ENCODE measurements at places on chromosomes 7 and 10.

DNA sequence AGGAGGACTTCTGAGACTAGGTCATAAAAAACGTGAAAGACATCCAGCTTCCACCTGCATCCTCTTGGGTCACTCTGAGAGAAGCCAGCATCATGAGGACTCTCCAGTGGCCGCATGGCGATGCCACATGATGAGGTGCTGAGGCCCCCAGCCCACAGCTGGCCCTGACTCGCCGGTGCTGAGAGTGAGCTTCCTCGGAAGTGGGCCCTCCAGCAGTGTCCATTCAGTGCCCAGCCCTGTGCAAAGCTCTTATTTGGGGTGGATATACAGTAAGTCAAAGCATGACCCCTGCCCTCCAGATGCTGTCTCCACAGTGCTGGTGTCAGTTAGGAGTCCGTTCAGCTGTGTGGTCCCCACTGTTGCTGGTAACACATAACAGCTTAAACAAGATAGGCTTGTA lies 93.6 kb upstream of the CHST15 start:
- no peak for DNase-seq

GRCh38 chr7:47776335-47776734 lies 171.9 kb downstream of the PKD1L1 start:
- DNase-seq: no peak

DNA sequence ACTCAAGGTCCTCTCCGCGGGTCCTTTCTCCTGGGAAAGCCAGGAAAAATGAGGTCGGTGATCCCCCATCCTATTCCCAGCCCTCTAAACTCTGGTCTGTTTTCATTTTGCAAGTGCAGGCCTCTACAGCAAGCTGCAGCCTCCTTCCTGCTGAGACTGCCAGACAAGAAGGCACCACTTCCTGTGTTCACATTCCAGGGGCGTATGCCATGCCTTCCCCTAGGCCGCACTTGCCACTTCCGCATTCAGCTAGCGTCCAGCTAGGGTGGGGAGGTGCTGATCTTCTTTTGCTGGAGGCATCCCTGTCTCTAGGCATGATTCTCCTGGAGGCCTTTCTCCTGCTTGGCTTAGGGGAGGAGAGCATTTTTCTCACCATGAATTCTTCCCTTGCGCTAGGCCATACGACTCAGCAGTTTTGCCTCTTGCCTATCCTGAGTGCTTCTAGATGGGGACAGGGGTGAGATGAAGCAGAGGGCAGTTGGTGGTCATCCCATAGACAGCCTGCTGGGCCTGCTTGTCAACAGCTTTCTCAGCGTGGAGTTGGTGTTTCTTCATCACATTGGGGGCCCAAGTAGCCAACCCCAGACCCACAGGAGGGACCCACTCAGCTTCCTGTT lies 328.9 kb downstream of the RPS24 start:
- no peak for DNase-seq

DNA sequence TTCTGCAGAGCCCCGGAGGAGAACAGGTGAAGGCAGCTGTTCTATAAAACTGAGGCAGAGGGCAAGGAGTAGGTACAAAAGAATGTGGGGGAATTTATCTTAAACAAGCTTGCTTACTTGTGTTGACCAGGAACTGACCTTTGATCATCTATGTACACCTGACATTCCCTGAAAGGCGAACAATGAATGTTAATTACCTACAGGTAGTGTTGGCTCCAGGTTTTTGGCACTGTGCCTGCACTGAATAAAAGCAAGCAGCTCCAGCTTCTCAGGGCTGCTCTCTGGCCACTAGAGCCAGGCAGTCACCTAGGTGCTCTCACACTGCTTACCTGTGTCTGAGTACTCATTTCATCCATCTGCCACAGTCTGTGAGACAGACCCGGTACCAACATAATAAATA lies 87.0 kb downstream of the RAPGEF5 start:
- no peak for DNase-seq

DNA sequence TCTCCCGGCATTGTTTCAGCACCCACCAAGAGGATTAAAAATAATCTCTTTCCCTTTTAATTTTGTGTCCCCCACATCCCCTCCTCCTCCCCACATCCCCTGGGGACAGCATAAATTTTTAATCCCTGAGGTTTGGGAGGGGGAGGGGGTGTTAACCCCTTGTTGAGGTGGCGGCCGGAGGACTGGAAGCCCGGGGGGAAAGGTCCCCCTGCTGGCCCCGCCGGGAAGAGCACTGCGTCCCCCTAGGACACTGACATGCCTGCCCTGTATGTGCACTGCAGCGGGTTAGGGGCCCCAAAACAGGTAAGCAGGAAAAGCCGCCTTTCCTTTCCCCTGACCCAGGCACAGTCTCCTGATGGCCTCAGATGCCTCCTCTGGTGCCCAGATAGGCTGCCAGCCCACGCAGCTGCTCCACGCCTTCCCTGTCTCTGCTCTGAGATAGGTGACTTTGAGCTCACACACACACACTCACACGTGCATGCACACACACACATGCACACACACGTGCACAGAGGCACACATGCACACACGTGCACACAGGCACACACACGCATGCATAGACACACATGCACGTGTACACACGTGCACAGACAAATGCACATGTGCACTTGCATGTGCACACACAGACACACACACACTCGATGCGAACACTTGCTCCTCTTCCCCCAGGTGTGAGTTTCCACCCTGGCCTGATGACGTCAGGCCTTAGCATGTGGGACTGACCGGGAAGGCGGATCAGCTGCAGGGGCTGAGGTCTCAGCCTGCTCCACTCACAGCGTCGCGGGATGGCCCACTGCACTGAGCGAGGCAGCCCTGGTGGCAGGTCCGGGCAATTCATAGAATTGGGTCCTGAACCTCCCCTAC lies 12.3 kb downstream of the CNPY1 start:
- DNase-seq: peak; percentile 51

GRCh38 chr7:11373546-11374142 lies 400.0 kb downstream of the PHF14 start:
- DNase-seq: peak; percentile 17

DNA sequence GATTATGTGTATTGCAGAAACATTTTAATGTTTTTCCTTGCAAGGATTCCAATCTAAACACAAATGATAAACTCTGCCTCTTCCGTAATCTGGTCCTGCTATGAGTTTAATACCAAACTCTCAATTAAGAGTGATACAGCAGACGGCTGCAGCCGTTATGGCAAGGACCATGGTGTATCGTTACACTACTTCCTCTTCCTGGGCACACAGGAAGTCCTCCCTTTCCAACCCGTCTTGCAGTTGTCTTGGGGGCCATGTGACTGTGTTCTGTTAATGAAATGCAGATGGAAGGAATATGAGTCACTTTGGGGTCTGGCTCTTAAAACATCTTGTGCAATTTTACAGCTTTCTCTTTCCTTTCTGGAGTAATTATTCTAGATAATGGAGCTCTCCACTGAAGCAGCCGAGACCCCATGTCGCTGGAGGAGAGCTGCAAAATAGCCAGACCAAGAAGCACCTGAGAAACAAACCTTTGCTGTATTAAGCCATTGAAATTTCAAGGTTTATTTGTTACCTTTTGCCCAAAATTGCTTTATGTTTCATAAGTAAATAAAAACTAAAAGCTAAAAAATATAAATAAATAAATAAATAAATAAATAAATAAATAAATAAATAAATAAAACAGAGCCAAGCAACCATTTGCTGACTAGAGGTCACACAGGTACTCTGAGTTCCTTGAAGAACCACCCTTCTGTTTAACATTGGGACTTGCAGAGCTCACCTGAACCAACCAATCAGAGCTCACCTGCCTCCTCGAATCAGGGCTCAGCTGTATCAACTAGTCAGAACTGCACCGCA lies 74.7 kb downstream of the FRMPD2 start:
- no peak for DNase-seq

Measured in spinal cord (tissue), 10 donors.